ENCODE measurements at places on chromosomes 3 and 15.
A peak's percentile ranks its signal among the peaks of the same experiment; 100 is the strongest.

- DNase-seq, result no peak
These were observed 70.8 kb upstream of the ZBTB20 start for GRCh38 chr3:115217678-115218451.

- DNase-seq, result peak; percentile 69
These were observed 22.8 kb downstream of the SLC6A1 start for GRCh38 chr3:11015369-11015768.

- no peak for DNase-seq
These were observed 318.6 kb downstream of the FHIT start for GRCh38 chr3:60932643-60933042.

GRCh38 chr15:99538261-99538660, 27.5 kb upstream of the MEF2A start:
- no peak for DNase-seq

DNA sequence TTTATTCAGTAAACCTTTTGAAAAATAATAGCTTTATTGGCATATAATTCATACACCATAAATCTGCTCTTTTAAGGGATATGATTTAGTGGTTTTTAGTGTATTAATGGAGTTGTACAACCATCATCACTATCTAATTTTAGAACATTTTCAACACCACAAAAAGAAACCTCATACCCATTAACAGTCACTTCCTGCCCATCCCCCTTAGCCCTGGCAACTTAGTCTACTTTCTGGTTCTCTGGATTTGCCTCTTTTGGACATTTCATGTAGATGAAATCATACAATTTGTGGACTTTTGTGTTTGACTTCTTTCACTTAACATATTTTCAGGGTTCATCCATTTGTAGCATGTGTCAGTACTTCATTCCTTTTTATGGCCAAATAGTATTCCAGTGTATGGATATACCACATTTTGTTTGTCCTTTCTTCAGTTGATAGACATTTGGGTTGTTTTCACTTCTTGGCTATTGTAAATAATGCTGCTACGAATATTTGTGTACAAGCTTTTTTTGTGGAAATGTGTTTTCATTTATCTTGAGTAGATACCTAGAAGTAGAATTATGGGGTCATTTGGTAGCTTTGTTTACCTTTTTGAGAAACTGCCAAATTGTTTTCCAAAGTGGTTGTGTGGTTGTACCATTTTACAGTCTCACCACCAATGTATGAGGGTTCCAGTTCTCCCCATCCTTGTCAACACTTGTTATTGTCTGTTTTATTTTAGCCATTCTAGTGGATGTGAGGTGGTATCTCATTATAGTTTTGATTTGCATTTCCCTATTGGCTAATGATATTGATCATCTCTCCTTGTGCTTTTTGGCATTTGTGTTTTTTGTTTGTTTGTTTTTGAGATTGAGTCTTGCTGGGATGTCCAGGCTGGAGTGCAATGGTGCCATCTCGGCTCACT, 45.8 kb downstream of the SMAD3 start:
- no peak for DNase-seq

Data from upper lobe of left lung (tissue), 6 donors.